ENCODE measurements at places on chromosomes 2 and 18.

DNA sequence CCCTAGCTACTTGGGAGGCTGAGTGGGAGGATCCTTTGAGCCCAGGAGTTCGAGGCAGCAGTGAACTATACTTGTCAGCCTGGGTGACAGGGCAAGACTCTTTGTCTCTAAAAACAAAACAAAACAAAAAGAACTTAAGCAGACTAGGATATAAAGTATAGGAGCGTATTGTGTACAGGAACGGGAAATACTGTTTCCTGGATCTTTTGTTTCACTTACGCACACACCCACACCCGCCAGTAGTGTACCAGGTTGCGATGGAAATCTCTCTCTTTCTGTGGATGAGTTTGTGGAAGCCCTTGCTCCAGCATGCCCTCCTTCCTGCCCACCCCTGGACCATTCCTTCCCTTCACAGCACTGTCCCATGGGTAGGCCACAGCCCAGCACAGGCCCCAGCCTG lies 136.3 kb downstream of the RPIA start:
- no peak for DNase-seq

DNA sequence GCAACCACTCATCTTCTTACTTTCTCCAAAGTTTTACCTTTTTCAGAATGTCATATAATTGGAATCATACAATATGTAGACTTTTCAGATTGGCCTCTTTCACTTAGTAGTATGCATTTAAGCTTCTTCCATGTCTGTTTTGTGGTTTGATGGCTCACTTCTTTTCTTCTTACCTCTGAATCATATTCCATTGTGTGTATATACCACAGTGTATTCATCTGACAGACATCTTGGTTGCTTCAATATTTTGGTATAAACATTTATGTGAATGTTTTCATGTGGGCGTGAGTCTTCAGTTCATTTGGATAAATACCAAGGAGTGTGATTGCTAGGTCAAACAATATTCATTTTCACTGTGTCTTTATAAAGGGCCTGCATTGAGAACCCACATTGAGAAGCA lies 136.1 kb upstream of the NOSTRIN start:
- no peak for DNase-seq

DNA sequence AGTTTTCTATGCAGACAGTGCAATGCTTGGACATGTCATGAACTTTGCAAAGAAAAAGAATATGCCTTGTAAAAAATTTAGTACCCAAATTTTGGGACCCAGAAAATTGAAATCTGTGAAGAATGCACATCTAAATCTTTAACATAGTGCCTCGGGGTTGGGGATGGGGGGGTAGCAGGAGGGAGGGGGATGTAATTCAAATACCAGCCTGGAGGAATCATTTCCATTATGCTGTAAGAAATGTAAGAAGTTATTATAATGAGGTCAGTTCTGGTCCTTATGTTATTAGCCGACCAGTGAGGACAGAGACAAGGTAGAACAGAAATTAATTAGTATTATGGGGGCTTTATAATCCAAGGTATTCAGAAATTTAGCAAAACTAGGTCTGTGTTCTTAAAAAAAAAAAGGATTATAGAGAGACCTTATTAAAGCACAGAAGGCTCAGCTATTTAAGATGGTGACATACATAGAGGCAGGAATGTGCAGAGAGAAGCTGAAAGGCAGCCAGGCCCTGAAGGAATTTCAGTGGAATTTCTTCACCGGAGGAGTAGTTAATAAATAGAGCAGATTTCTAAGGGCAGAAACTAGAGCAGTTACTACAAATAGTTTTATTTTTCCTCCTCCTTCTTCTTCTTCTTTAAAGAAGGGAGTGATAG lies 89.0 kb upstream of the RBMS1 start:
- DNase-seq = no peak

DNA sequence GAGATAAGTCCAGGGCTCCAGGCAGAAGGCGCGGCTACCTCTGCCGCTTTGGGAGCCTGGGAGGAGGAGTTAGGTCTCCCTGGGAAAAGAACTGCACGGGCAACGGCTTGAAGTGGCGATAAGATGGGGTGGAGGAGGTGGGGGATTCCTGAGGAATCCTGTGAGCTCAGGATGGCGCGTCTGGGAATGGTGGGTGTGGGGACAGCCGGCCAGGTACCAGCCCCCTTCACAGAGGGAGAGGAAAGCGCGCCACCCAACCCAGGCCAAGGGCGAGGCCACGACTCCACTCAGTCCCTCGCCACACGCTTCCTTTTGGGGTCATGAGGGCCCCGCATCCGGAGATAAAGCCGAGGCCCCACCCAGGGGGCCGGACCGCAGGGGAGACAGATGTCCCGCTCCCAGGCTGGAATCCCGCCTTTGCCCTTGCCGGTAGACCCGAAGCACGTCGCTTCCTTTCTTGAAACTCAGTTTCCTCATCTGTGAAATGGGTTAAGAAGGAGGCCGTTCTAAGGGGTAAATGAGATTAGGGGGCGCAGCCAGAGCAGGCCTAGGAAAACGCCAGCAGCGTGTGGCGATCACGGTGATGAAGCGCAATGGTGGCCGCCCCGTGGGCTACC lies 1.7 kb upstream of the CTDSP1 start:
- DNase-seq = no peak

DNA sequence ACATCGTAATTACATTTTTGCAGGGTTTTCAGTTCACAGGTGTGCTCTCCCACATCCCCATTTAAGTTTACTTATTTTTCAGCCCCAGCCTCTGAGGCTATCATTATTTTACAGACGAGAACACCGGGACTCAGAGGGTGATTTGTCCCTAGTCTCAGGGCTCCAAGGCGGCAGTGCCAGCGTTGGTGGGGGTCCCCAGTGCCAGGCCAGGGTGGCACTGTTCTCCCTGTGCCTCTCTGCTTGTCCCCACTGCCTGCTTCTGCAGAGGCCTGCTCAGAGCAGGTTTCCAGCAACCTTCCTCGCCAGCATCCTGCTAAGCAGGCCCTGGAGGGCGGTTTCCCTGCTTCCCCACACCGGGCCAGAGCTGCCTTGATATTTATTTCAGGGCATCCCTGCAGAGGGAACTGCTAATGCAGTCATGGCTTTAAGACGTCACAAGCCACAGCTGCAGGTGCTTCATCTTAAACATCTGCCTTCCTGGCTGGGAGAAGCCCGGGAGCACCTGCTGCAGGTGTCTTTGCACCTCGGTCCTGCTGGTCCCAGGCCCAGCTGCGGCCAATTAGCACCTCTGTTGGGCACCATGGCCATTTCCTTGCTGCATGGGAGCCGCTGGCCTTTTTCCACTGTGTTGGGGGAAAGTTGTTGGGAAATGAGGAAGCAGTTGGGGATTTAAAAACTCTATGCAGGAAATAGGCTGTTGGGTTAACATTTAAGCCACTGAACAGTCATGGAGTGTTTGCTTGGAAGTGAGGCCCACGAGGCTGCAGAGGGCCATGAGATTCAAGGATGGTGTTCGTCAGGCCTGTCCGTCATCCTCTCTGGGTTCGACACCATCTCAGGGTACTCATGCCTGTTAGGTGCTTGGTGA lies 22.8 kb downstream of the HPCAL1 start:
- DNase-seq = no peak

- DNase-seq = no peak
Observed at GRCh38 chr18:48621815-48622555, 83.2 kb downstream of the CTIF start.

- no peak for DNase-seq
Observed at GRCh38 chr2:225040856-225041206, 1.4 kb downstream of the DOCK10 start.

- DNase-seq = no peak
Observed at GRCh38 chr2:42622943-42623676, 54.7 kb downstream of the MTA3 start.

- DNase-seq = no peak
Observed at GRCh38 chr18:24189007-24189528, 50.2 kb downstream of the CABYR start.

DNA sequence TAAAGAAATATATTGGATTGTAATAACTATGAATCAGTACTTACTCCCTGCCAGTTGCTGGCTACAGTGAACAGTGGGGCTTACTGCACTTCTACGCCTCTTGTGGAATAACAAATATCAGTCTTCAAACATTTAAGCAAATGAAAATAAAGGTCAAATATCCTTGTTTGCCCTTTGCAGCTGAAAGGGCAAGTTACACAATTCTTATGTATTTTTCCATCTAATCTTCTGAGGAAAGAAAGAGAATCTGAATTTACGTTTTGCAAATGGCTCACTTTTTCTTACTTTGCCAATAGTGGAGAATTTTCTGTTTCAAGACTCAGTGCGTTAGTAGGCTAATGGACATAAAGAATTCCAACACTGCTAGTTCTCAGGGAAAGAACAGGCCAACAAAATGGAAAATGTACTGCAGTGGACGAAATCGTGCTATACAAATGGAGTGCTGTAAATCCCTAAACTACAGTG lies 157.2 kb upstream of the TMEM200C start:
- DNase-seq = no peak

All from stimulated activated CD4-positive, alpha-beta T cell treated with anti-CD3 and anti-CD28 coated beads, Interleukin-1b, Interleukin-23, amount 100 ng/mL, for 1 hour (primary cell).